Posterior cingulate gyrus (tissue), 11 donors: ENCODE measurements at places on chromosomes 4 and X.

DNA sequence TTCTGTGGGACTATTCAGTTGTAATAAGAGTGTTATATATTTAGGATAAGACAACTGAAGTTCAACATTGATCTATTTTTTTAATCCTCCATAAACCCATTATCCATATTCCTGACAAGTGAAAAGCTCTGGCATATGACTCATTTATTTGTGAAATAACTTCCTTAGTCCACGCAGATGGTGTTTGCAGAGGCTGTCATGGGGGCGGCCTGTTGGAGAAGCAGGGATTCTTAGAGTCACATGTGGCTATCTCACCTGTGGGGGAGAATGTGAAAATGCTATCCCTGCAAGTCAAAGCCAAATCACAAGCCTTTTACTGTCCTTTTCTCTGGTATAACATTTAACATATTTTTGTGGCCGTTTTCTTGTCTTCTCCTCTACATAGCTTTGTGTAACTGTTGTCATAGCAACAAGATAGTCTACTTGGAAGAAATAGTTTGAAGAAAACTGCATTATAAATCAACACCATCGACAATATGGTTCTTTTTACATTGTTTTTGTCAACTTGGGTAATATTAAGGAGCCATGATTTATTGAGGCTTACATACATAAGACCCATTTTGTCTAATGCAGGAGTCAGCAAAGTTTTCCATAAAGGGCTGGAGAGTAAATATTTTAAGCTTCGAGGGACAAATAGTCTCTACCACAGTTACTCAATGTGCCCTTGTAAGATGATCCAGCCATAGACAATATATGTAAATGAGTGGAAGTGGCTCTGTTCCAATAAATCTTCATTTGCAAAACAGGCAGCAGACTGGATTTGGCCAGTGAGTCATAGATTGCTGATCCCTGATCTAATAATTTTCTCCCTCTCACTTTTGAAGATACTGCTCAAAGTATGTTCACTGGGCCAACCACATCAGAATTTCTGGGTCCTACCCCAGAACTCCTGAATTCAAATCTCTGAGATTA, 395.0 kb downstream of the DTHD1 start:
- DNase-seq, result peak; percentile 69

GRCh38 chrX:149259241-149259640, 245.9 kb downstream of the IDS start:
- DNase-seq, result no peak

DNA sequence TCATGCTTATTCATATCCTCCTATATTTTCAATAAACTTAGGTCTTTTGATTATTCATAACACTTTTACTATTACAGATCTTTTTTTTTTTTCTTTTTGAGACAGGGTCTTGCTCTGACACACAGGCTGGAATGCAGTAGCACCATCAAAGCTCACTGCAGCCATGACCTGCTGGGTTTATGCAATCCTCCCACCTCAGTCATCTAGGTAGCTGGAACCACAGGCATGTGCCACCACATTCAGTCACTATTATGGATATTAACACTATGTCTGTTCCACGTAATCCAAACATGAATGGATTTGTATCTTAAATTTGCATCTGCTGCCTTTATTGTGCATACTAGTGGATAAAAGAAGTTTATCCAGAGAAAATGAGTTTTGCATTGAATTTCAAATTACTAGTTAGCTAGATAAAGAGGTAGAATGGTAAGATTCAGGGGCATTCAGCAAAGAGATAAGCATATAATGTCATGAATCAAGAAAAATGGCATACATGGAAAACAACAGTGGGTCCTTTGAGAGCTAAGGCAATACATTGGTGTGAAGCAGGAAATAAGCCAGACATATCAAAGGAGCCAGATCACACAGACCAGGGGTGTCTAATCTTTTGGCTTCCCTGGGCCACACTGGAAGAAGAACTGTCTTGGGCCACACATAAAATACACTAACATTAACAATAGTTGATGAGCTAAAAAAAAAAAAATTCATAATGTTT, 13.9 kb downstream of the ANAPC10 start:
- DNase-seq, result no peak

- DNase-seq, result no peak
Measured at GRCh38 chr4:87938746-87939145, 36.8 kb upstream of the SPP1 start.

DNA sequence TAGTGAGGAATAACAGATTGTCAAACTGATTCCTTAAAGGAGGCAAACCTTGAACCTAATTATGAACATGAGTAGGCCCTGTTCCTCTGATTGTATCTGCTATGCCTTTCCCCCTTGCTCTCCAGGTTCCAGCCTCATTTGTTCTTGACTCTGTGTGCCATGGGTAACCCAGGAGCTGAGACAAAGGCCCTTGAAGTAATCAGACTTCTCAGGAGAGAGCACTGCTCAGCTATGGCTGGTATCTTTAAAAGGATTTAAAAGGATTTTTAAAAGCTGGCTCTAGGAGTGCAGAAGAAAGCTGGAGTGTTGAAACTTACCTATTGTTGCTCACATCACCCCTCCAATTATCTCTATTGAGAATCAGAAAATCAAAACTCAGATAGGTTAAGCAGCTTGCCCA, 1565.5 kb upstream of the AGA start:
- no peak for DNase-seq

- DNase-seq, result no peak
Measured at GRCh38 chr4:53101191-53101581, 239.1 kb downstream of the RASL11B start.

GRCh38 chrX:47264483-47265173, 31.8 kb downstream of the USP11 start:
- DNase-seq, result no peak

GRCh38 chr4:40221744-40222143, 24.9 kb downstream of the RHOH start:
- no peak for DNase-seq

GRCh38 chr4:41319553-41319952, 62.8 kb downstream of the UCHL1 start:
- no peak for DNase-seq

GRCh38 chr4:181911420-181911819, 331.8 kb upstream of the TENM3 start:
- no peak for DNase-seq

DNA sequence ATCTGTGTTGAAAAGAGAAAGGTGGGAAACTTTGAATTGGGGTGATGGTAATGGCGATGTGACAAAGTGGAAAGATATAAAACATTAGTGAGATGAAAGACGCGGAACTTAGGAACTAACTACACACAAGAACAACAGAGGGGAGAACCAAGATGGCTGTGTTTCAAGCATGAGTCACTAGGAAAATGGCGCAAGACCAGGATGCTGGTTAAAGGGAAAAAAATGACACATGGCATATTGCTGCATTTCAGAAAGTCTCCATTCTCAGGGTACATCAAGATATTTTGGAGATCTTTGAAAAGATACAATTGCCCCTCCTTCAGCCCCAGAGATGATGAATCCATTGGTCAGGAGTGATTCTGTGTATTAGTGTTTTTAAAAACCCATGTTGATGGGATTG, 164.4 kb downstream of the FBXO8 start:
- DNase-seq, result no peak

GRCh38 chr4:138953961-138954371, 61.6 kb upstream of the NOCT start:
- DNase-seq, result no peak

- DNase-seq, result no peak
Measured at GRCh38 chr4:171042989-171043524, 770.1 kb upstream of the GALNTL6 start.

DNA sequence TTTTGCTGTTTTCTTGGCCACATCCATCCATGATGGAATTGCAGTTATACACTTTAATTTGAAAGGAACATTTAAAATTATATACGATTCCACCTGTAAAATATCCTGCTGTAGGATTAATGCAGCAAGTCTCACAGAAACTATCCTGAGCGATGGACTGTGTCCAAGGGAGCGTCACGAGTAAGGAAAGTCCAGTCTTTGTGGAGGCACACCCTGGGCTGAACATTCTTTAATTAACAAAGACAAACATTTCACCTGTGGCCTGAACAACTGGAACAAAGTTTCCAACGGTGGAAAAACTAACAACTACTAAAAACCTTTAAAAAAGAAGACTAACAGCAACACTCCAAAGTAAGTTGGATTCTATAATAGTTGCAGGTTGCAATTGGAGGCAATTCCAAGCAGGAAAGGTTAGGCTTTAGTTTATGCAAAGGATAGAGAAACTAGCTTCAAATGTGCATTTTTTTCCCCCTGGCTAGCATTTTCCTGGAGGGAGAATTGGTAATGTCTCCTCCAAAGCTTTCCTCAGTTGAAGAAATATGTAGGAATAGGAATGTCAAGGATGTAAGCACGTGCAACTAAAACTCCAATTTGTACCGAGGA, 11.0 kb downstream of the EREG start:
- DNase-seq, result no peak

GRCh38 chr4:7134737-7135388, 57.5 kb upstream of the SORCS2 start:
- DNase-seq, result peak; percentile 74

- no peak for DNase-seq
Measured at GRCh38 chr4:139815778-139816601, 150.4 kb downstream of the MGST2 start.

GRCh38 chrX:133575501-133576136, 160.3 kb upstream of the GPC4 start:
- DNase-seq, result no peak

- DNase-seq, result no peak
Measured at GRCh38 chrX:17735406-17735805, 1.9 kb upstream of the SCML1 start.

- DNase-seq, result no peak
Measured at GRCh38 chr4:182400081-182400480, 156.9 kb downstream of the TENM3 start.

DNA sequence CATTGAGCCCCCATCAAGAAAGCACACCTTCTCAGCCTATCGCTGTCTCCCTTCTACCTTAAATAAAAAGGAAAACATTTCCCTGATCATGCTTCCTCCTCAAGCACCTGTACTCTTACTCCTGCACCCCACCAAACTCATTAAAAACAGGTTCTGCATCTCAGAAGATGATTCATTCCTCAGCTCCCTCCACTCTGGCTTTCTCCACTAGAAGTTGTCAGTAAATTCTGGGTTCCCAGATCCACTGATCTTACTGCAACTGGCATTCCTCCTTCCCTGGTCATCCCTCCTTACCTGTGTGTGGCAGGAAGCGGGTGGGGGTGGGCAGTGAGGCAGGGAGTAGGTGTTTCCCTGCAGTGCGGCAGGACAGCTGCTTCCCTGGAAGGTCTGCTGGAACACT, 108.8 kb downstream of the GPR143 start:
- DNase-seq, result no peak

DNA sequence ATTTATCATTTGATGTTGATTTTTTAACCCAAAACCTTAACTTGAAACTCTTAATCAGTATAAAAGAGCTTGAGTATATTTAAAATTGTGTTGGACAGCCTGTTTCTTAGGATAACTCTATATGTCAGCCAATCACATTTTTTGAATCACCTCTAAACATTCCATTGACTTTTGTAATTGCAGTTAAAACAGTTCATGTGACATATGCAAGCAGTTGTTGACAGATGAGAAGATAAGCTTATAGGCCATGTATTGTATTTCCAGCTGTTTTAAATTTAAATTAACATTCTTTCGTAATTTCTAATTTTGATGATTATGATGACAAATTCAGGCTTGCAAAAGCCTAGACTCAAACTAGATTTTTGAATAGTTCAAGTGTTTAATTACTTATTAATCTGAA, 17.4 kb downstream of the VEGFC start:
- DNase-seq, result no peak

GRCh38 chrX:116378961-116379360, 57.4 kb upstream of the SLC6A14 start:
- no peak for DNase-seq

DNA sequence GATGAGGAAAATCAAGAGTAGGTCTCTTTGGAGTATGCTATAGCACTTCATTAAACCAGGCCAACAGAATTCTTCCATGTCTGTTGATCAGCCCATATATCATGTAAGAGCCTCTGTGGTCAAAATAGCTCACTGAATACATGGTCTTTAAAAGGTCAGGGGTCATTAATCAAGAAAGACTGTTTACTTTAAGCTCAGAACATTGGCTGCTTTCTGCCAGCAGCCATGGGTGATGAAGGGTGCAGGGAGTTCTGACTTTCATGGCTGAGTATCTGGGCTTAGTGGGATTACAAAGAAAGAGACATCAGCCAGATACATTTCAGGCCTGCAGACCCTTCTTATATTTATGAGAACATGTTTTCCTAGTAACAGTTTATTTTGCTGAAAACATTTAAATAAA, 7.1 kb upstream of the C4orf54 start:
- DNase-seq, result no peak

- DNase-seq, result no peak
Measured at GRCh38 chrX:68822641-68823410, 6.0 kb upstream of the EFNB1 start.

- no peak for DNase-seq
Measured at GRCh38 chr4:905485-906338, 26.4 kb downstream of the GAK start.

DNA sequence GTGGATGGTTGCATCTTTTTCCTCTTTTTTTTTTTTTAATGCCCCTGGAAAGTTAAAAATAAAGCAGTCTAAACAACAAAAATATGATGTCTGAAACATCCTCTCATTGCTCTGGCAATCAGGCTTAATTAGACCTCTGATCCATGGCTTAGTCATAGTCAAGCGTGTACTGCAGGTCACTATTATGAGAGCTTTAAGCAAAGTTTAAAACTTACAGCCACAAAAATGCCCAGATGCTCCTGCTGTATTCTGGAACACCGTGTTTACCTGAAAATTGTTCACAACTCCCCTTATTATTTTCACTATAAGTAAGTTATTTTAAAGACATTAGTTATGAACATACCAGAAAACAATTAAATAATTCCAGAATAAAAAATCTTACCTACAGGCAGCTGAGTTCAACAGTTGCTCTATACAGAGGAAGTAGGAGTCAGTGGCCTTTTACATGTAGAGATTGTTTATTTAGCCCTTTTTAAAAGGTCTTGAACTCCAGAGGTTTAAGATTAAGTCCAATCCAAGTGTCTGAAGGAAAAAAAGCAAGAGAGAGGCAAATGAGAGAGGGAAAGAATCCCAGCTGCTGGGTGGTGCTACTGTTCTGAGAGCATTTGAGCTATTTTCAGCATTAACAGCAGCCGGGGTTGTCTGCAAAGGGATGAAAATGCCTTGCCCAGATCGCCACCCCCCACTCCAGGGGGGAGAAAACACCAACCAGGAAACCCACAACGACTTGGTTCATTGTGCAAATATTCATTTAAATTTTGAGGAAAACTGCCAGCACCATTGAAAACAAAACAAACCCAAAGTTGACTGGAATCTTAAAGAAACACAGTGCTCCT, 36.9 kb downstream of the SORBS2 start:
- no peak for DNase-seq

GRCh38 chr4:182144626-182145333, 98.4 kb upstream of the TENM3 start:
- no peak for DNase-seq

- no peak for DNase-seq
Measured at GRCh38 chr4:39563346-39563847, 36.2 kb upstream of the UGDH start.

DNA sequence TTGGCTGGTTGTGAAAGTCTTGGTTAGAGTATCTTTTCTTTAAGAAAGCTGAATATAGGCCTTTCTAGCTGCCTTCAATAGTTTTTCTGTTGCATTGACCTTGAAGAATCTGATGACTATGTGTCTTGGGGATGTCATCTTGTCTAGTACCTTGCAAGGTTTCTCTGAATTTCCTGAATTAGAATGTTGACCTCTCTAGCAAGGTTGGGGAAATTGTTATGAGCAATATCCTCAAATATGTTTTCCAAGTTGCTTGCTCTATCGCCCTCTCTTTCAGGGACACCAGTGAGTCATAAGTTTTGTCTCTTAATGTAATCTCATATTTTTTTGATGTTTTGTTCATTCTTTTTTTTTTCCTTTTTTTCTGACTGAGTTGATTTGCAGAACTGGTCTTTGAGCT, 194.7 kb downstream of the RAB28 start:
- no peak for DNase-seq
